Right ventricle myocardium superior (tissue), 1 donor: ENCODE measurements at places on chromosomes 7 and 10.

DNA sequence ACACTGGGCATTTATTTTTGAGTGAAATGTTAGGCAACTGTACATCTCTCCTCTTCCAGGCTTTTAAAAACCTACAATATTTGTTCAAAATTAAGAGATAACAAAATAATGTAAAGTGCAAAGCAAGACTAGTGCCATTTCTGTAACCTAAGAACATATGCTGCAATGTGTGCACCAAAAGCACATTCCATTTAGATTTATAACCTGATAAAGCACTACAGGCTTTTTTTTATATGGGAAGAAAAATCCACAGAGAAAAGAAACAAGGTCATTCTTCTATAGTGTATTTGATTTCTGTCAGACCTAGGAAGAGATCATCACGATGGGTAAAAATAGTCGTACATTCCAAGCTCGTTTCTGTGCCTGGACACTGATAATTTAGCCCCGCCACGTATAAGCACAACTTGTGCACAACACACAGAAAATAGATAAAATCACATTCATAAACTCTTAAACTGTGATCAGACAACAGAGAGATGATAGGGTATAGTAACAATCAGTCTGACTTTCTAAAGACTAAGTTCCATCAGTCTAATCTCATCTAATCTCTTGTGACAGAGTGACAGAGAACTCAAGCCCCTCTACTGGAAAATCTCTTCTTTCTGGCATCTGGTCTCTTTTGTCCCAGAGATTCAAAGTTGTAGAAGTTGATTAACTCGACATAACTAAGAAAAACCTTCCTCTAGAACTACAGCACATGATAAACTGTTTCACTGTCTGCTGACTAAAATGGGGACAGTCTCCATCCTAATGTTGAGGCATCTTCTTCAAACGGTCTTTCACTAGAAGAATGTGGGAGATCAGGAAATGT lies 6.7 kb downstream of the LAMB1 start:
- no peak for DNase-seq

DNA sequence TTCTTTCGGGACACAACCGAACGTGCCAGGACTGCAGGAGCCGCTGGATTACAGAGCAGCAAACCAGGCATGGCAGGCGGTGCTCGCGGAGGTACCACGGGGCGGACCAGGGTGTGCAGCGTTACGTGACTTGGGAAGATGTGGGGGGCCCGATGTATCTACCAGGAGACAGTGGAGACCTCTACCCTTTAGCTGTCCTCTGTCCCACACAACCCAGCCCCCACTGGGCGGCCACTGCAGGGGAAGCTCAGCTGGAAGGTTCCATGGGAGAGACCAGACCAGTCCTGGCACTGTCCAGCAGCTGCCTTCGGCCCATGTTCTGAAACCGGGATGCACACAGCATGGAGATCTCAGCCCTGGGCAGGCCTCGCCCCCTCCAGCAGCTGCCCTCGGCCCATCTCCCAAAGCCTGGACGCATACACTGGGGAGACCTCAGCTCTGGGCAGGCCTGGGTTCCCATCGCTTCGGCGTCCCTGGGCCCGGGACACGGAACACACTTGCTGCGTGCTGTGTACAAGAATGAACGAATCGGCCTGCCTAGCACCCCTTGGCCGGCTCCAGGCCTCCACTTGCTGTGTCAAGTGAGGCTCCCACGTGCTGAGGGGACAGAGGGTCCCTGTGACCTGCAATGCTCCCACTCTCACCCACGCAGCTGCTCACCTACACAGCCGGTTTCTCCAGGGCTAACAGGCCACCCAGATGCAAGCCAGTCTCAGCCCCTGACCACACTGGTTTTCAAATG lies 177.4 kb downstream of the ELFN1 start:
- DNase-seq: peak; percentile 22

GRCh38 chr10:113301342-113301984 lies 251.4 kb upstream of the HABP2 start:
- no peak for DNase-seq

GRCh38 chr10:46035923-46036849 lies 5.8 kb upstream of the NCOA4 start:
- no peak for DNase-seq

DNA sequence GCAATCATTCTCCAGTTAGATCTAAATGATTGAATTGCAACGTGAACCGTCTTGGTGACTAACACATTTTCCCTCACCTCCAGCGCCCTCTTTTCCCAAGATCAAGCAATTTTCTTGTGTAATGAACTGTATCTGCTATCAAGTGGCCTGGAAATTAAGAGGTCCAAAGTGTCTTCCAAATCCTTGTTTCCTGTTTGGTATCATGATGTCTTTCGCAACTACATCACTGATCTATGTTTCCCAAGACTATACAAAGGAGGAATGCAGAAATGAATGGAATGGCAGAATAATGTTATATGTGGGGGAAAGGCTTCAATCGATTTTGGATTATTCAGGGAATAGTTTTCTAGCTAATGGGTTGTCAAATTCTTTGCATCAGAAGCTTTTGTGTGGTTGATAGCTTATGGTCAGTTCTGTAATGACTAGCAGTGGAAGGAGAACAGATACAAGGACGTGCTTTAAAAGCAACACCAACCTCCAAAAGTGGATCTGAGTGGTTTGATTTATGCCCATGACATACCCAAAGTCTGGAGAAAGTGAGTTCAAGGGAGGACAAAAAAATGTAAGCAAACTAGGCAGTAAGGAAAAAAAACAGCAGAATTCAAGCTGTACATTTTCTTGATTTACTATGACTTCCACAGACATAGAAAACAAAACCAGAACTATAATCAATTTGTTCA lies 14.6 kb upstream of the ZEB1 start:
- DNase-seq: no peak

DNA sequence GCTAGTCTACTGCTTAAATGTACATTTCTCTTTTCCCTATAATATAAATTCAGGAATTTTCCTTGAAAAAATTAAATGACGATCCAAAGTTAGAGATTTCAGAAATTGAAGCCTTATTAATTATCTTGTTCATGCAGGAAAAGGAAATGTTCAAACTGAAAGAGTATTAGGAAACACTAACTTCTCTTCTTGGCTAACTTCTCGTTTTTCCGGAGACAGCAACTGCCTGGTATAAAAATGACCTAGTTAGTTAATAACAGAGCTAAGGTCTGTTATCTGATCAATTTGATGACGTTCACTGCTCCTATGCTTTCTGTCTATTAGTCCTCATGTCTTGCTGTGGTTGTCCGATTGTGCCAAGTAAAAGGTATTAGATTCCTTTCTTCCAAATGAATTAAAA lies 212.5 kb downstream of the DGKB start:
- no peak for DNase-seq

DNA sequence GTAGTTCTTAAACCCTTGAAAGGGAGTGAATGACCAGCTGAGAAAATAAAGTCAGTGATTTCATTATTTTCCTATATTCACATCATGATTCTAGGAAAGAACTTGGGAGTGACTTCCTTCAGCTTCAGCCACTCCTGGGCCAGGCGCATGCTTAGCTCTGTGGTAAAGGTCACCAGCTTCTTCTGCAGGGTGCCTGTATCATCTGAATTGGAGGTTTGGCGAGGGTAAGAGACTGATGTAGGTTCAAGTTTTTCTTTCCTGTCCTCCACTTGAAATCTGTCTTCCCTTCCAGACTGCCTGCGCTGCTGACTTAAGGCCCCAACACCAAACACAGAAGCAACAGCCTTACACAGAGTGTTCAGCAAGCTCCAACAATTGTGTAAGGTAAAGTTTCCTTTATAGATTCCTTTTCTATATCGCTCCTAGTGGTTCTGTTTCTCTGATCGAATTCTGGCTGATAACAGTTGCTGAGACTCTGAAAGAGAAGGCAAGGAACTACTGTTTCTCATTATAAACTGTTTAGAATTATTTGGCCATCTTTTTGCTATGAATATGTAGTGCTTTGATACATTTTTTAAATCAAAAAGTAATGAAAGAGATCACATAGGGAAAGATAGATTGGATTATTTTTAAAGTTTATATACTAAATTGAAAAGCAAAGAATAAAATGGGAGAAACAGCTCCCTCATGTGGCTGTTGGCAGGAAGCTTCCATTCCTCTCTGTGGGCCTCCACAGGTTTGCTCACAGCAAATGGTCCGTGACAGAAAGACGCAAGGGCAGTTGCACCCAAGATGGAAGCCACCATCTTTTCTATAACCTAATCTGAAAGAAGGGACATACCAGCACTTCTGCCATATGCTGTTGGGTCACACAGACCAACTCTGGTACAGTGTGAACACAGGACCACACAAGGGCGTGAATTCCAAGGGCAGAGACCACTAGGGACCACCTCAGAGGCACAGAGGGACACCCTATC lies 14.0 kb downstream of the GATAD1 start:
- DNase-seq: no peak

DNA sequence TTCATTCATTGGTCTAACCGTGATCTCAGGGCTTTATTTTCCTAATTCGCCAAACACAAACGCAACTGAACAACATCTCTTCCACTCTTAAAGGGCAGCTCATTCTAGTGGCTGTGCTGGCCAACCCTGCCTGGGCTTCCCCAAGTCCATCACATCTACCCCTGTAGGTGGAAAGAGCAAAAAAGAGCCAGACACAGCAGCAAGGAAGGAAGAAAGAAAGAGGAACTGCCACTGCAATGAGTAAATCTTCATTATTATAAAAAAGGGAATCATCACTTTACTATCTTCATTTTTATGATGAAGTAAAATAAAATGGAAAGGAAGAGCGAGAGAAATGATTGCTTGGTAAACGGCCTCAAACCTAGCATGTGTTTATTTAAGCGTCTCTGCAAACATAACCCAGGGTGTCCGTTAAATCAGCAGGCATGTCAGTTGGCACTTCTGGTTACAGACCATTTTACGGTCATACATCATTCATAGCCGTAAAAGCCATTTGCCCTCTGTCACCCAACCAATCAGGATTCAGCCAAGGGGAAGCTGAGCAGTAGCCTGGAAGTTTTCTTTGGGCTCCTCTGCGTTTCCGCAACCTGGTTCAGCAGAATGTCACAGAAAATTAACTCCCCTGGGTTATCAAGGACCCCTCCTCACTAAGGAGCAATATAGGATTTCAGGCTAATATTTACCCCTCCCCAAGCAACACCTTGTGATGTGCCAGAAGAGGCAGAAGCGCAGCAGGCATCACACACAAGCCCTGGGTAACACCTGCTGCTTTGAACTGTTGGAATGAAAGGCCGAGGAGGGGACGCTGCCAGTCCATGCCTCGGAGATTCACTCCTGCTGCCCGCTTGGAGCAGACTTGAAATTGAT lies 234.0 kb downstream of the SNX10 start:
- no peak for DNase-seq

- DNase-seq: no peak
Measured at GRCh38 chr7:79282070-79282694, 171.3 kb downstream of the MAGI2 start.

DNA sequence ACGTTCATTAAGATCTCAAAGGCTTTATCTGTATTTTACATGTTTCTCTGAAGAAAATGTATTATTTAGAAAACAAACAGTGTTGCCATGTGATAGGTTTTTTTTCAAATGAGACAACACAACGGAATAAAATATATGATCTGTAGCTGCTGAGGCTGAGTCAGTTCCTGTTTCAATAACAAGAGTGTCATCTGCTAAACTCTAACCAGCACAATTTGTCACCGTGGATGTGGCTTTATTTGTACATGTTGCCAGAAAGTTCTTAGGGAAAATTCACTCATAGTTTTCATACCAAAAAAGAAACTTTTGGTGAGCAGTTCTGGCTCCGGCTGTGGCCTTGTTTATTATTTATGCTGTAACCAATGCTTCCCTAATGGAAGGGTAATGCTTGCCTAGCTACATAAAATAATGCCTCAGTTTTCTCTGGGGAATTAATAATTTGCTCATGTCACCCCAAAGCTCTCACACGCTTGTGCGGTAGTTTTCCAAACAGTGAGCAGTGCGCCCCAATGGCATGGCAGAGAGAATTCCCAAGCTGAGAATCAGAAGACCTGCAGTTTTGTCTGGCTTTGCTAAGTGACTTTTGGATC lies 20.3 kb upstream of the KLF6 start:
- no peak for DNase-seq

- DNase-seq: no peak
Measured at GRCh38 chr10:15821046-15821683, 39.1 kb downstream of the MINDY3 start.

GRCh38 chr7:12619461-12620069 lies 49.0 kb downstream of the SCIN start:
- DNase-seq: no peak

DNA sequence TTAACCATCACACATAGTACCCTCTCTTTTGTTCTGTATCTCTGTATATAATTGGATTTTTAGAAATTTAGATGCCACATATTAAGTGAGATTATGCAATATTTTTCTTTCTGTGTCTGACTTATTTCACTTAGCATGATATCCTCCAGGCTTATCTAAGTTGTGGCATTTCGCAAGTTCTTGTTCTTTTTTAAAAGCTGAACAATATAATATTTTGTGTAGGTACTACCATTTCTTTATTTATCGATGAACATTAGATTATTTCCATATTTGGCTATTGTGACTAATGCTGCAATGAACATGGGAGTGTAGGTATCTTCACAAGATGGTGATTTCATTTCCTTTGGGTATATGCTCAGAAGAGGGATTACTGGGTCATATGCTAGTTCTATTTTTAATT lies 295.0 kb downstream of the SUGCT start:
- no peak for DNase-seq

DNA sequence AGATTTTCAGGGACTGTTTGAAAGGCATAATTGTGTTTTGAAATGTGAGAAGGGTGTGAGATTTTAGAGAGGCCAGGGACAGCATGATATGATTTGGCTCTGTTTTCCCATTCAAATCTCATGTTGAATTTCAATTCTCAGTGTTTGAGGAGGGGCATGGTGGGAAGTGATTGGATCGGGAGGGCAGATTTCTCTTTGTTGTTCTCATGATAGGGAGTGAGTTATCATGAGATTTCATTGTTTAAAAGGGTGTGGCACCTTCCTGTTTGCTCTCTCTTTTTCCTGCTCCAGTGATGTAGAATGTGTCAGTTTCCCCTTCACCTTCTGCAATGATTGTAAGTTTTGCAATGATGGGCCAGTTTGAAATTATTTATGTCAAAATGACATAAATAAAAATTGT lies 113.0 kb upstream of the PCDH15 start:
- DNase-seq: no peak

DNA sequence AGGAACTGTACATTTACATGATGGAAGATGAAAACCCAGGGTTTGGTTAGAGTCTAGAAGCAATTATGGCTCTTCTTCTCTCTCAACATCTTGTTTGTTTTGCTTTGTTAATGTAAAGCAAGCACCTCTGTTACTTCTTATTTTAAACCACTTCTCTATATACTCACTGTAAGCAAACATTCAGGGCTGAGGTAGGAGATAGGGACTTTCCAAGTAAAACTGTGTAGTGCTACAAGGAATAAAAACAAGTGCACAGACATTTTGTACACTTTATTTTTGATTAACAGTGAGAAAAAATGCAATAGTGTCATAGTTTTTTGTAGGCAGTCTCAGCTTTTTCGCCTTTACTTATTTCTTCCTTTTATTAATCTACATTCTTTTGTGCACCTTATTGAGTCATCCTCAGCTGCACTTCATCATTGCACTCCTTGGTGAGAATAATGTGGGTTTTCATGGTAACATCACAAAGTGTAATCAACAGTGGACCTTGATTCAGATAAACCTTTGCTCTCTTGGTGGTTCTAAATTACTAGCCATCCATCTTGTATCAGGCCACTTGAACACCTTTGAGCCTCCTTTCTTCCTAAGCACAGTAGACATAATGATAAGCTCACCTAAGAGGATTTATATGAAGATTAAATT lies 52.9 kb downstream of the ELMO1 start:
- DNase-seq: no peak
